ENCODE measurements at places on chromosomes 2 and 18.

DNA sequence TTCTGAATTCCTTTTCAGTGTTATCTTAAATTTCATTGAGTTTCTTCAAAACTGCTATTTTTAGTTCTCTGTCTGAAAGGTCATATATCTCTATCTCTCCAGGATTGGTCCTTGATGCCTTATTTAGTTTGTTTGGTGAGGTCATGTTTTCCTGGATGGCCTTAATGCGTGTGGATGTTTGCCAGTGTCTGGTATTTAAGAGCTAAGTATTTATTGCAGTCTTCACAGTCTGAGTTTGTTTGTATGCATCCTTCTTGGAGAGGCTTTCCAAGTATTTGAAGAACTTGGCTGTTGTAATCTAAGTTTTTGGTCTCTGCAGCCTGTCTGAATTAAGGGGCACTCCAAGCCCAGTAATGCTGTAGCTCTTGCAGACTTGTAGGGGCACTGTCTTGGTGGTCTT is 249.3 kb downstream of the ZNF385B start:
- no peak for DNase-seq

GRCh38 chr2:40658941-40659340 is 207.1 kb upstream of the SLC8A1 start:
- DNase-seq = no peak

DNA sequence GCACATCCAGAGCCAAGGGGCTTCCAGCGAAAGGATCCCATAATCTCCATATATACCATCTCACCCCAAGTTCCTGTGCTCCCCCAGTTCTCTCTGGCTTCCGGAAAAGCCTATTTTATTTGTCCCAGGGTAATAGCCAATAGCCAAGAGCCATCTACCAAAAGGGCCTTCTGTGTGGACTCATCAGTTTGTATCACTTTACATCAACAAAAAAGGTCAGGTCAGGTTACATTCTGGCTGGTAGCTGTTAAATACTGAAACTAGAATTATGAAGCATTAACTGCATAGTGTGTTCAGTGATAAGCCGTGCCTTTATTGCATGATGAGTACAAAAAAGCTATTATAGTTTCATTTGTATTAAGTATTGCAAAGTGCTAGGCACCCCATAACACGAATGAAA is 223.7 kb downstream of the IRS1 start:
- DNase-seq = no peak

- no peak for DNase-seq
Measured at GRCh38 chr18:7626922-7627440, 59.9 kb downstream of the PTPRM start.

DNA sequence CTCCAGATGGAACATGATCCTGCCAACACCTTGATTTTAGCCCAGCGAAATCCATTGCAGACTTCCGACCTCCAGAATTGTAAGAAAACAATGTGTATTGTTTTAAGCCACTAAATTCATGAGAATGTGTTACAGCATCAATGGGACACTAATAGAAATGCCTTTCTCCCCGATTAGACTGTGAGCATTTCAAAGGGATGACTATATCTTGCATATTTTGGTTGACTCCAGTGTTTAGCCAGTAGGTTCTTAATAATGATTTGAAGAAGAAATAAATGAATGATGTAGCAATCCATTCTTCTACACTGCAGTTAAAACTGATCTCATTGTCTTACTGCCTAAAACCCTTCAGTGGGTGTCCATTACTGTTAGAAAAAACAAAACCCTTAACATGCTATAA is 67.4 kb upstream of the ACVR1C start:
- DNase-seq = no peak

DNA sequence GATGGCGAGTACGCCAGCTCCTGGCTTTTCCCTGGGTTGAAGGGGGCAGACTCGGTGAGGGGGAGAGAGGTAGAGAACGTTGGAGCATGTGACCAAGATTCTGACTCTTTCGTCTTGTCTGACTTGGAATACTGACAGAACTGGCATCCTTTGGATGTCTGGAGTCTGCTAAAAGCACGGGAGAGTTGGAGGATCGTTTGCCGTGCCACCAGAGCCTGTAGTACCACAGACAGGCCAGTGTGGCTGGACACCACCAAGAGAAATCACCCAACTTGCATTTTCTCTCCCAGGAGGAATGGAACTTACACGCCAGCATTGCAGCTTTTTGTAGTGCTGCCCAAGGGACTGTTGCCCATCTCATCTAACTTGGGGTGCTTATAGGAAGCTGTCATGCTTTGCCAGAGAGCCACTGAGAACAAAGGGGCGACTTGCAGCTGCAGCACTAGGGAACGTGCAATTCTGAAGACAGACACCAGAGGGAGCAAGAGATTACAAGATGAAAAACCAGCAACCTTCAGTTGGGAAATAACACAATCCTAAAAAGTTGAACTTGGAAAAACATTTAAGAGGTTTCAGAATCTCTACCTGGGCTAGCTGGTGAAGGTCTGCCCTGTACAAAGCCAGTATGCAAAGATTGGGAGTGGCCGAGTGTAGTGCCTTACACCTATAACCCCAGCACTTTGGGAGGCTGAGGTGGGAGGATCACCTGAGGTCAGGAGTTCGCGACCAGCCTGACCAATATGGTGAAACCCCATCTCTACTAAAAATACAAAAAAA is 24.1 kb downstream of the PSMG2 start:
- DNase-seq = peak; percentile 48

DNA sequence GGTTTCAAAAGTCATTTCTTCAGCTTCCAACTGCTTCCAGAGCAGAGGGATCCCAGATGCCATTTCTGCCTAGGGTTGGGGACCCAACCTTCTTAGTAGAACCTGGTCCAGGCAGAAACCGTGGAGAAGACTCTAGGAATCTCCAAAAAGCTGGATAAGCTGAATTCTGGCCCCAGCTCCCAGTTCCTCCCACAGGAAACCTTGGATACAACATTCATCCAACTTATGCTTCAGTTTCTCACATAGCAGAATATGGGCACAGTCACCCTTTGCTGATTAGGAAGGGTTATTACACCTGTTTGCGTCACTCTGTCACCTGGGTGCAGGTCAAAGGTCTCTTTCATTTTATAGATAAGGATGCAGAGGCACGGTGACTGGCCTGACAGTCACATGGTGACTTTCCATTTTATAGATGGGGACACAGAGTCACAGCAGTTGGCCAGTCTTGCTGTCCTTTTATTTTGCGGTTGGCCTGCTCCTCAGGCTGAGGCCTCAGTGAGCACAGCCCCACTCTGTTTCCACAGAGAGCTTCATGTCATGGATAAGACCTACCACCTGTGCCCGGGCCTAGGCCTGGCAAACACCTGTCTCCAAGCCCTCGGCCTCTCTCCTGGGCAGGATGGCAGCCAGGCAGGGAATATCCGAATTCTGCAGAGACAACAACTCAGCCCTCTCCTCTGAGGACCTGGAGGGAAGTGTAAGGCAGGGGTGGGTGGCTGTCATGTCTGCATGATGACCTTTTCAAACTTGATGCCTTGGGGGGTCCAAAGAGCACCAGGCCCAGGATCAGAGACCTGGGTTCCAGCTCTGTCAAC is 148.8 kb downstream of the SMAD7 start:
- no peak for DNase-seq

- peak; percentile 53 for DNase-seq
Measured at GRCh38 chr2:88874063-88874657, 182.7 kb downstream of the RPIA start.

GRCh38 chr2:10252661-10253060 is 50.0 kb upstream of the HPCAL1 start:
- DNase-seq = no peak

GRCh38 chr18:47032945-47033344 is 2.5 kb downstream of the ELOA2 start:
- DNase-seq = no peak

- no peak for DNase-seq
Measured at GRCh38 chr2:232126301-232127099, 165.0 kb downstream of the DIS3L2 start.

DNA sequence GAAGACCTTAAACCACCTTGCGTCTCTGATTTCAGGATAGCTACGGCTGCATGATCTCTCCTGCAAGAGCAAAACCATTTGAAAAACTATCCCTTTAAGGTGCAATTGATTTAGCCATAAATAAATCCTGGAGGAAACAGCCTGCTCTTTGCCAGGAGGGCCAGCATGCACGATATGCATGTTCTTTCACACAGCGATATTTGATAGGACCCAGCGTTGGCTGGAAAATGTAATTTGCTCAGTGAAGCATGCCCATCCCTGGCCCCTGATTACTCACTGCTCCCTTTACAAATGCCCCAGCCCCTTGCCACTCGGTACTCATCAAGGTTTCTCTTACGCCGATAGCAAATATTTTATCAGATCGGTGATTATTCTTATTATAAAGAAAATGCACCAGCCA is 315.4 kb downstream of the CDH2 start:
- DNase-seq = no peak

DNA sequence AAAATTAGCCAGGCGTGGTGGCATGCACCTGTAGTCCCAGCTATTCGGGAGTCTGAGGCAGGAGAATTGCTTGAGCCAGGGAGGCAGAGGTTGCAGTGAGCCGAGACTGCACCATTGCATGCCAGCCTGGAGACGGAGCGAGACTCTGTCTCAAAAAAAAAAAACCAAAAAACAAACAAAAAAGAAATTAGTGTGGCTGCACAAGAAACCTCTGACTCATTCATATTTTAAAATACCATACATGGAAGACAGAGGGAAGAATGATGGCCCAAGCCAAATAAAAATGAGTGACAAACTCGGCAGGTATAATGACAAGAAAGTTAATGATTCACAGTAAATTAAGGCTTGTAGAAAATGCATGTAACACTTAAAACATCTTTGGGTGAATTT is 875.8 kb downstream of the EPHA4 start:
- DNase-seq = no peak

DNA sequence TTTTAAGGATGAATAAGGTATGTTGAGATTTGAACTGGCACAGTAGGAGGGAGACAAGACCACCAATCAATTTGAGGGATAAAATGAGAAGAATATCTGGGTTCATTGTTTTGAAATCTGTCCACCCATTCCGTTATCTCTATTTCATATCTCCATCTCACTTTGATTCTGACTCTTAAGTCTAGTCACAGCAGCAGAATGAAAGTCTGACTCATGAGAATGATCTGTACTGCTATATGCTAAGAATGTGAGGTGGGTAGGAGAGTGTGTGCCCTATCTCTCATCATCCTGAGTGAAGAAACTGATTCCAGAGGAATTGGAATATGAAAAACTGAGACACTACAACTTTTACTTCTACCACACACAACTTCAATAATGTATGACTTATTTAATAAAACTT is 1994.5 kb upstream of the PIK3C3 start:
- no peak for DNase-seq

- no peak for DNase-seq
Measured at GRCh38 chr18:5942591-5942990, 47.3 kb upstream of the TMEM200C start.

DNA sequence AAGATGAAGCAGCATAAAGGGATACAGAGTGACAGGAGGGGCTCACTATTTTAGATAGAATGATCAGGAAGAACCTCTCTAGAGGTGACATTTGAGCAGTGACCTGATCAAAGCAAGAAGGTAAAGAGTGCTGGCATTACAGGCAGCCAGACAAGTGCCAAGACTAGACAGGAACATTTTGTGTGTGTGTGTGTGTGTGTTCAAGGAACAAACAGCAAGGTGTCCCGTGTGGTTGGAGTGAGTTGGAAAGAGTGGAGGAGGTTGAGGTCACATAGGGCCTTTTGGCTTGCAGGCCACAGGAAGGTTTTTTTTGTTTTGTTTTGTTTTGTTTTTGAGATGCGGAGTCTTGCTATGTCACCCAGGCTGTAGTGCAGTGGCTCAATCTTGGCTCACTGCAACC is 25.7 kb downstream of the FZD5 start:
- DNase-seq = no peak

- DNase-seq = no peak
Measured at GRCh38 chr2:37364351-37364750, 19.9 kb downstream of the QPCT start.

- DNase-seq = no peak
Measured at GRCh38 chr2:158217593-158217992, 115.9 kb downstream of the UPP2 start.

DNA sequence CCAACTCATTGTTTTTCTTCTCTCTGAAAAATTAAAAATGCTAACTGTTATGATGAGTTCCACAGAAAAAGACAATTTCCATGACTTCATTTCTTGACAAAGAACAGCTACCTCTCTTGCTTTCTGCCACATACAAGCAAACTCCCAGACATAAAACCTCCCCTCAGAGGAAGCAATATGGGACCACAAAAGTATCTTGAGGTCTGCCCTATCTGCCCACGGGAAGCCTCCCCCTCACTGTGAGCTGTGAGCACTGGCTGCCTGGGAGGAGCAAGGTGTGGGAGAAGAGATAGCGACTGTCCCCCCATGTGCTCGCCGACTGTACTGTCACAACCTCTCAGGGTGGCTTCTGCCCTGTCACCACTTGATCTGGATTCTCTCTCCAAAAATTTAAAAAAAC is 69.7 kb upstream of the NRP2 start:
- no peak for DNase-seq

DNA sequence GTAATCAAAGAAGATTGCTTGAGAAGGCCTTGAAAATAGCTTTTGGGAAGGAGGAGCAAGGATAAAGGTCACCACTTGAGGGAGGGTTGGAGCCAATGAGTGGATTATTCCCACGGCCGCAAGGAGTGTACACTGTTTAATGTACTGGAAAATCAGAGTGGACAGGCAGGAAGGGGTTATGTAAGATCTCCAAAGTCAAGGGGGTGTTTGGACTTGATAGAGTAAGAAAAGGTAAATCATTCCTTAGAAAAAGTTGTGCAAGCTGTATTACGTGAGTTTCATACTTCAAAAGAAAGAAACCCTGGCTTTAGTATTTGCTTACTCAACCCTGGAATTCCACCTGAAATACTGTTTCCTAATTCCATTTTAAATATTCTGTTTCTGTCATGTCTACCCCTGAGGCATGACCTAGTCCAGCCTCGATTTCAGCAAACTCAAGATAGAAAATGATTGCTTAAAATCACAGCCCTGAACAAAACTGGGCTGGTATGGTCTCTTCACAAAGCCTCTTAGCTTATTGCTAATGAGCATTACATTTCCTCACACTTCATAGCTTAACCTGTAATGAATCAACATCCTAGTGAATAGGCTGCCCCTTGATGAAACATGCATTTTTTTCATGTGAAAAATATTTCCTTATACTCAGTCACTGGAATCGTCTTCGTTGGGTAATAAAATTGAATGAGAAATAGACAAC is 1.1 kb downstream of the MREG start:
- no peak for DNase-seq

DNA sequence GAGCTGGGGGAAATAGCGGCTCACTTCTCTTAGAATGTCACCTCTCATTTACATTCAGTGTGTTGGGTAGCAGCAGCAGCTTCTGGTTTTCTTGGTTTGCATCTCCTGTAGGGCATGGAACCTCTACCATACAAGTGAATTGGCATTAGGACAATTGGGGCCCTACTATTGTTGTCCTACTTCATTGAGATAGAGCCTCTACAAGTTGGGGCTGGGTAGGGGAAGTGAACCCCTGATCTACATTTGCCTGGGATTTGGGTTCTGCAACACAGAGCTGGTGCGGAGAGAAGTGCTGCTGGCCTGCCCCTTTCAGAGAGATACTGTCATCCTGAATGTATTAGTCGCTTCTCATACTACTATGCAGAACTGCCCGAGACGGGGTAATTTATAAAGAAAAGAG is 391.6 kb upstream of the HS6ST1 start:
- no peak for DNase-seq

- DNase-seq = no peak
Measured at GRCh38 chr2:241820625-241821384, 11.8 kb downstream of the NEU4 start.
